ENCODE measurements at places on chromosomes 3 and 15.
A peak's percentile ranks its signal among the peaks of the same experiment; 100 is the strongest.

GRCh38 chr15:38678281-38678680 lies 113.7 kb upstream of the RASGRP1 start:
- H3K27me3 ChIP-seq, result no peaks in the 10 kb centered on the region
- peaks cover 22% of the 10 kb centered on the region for H3K4me1 ChIP-seq
- no peak overlapping the region for H3K4me3 ChIP-seq

- DNase-seq, result no peak
- no peaks in the 10 kb centered on the region for H3K27me3 ChIP-seq
- no peaks in the 10 kb centered on the region for H3K36me3 ChIP-seq
- peaks cover 3% of the 10 kb centered on the region for H3K4me1 ChIP-seq
- H3K27ac ChIP-seq, result no peak overlapping the region
Measured at GRCh38 chr15:94255540-94255939, 24.2 kb downstream of the MCTP2 start.

- H3K36me3 ChIP-seq, result no peaks in the 10 kb centered on the region
- no peak for DNase-seq
- H3K27ac ChIP-seq, result peak overlapping the region; percentile 50
- H3K27me3 ChIP-seq, result no peaks in the 10 kb centered on the region
Measured at GRCh38 chr3:112086875-112087524, 811 bp downstream of the C3orf52 start.

GRCh38 chr15:98734466-98735199 lies 86.3 kb downstream of the IGF1R start:
- DNase-seq, result no peak
- H3K4me3 ChIP-seq, result no peak overlapping the region
- H3K36me3 ChIP-seq, result no peaks in the 10 kb centered on the region
- H3K27me3 ChIP-seq, result no peaks in the 10 kb centered on the region

- H3K4me3 ChIP-seq, result no peak overlapping the region
- no peak for DNase-seq
- no peaks in the 10 kb centered on the region for H3K27me3 ChIP-seq
- no peak overlapping the region for H3K27ac ChIP-seq
Measured at GRCh38 chr15:39599871-39600270, 19.0 kb downstream of the THBS1 start.

- DNase-seq, result no peak
- H3K4me1 ChIP-seq, result no peaks in the 10 kb centered on the region
- H3K36me3 ChIP-seq, result no peaks in the 10 kb centered on the region
- H3K27ac ChIP-seq, result no peak overlapping the region
- no peak overlapping the region for H3K4me3 ChIP-seq
Measured at GRCh38 chr15:74175271-74176191, 2.0 kb downstream of the ISLR start.

GRCh38 chr3:71310980-71311660 lies 272.4 kb downstream of the FOXP1 start:
- H3K27me3 ChIP-seq, result no peaks in the 10 kb centered on the region
- peak overlapping the region; percentile 90 for H3K27ac ChIP-seq
- H3K4me3 ChIP-seq, result no peak overlapping the region
- peaks cover 63% of the 10 kb centered on the region for H3K4me1 ChIP-seq

- H3K27ac ChIP-seq, result no peak overlapping the region
- H3K4me3 ChIP-seq, result no peak overlapping the region
- no peak for DNase-seq
- peaks cover 3% of the 10 kb centered on the region for H3K4me1 ChIP-seq
Measured at GRCh38 chr15:38075466-38075865, 141.0 kb downstream of the TMCO5A start.
